Activated T-cell treated with anti-CD3 and anti-CD28 coated beads, Interleukin-2, amount 50 U/mL, for 1 hour (primary cell): ENCODE measurements at places on chromosomes 7 and 10.

GRCh38 chr10:124667425-124668345 lies 76.5 kb downstream of the FAM53B start:
- no peak for DNase-seq

- no peak for DNase-seq
Measured at GRCh38 chr10:18424200-18424599, 227.2 kb downstream of the NSUN6 start.

- no peak for DNase-seq
Measured at GRCh38 chr10:84348860-84349259, 20.5 kb downstream of the CCSER2 start.

DNA sequence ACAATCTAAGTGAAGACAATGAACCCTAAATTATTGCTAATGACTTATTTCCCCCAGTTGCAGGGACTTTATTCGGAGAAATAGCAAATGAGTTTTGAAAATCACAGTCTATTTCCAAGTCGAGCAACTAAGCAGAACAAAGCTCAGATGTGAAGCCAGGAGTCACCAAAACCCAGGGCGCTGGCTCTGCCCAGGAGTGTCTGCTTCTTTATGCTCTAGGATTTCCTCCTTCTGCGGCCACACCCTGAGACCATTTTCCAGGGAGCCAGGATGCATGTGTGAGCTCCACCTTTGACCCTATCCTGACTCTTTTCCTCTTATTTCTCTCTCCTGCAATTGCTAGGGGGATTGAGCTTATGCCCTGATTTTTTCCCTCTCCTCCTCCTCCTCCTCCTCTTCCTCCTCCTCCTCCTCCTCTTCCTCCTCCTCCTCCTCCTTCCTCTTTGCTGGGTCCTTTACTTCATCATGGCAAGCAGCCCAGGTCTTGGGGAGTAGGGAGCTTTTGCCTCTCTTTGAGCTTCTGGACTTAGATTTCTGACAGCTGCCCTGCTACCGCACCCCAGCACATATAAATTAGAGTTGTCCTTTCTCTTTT lies 234.4 kb downstream of the ARL4A start:
- DNase-seq: no peak

DNA sequence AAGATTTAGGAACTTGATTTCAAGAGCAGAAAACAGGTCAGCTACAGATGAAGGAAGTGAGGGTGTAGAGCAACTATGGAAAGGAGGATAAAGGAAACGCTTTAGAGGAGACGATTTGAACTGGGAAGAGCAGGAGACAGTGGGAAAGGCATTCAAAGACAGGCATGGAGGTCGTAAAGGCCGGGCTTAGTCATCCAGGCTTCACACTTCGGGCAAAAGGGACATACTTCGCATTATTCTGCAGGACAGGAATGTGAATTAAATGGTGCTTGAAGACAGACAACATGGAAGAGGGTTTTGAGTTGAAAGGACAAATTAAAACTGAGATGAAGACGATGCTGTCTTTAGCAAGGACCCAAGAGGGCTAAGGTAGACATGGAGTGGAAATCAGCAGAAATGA lies 8.1 kb downstream of the FAM171A1 start:
- no peak for DNase-seq
